ENCODE measurements at places on chromosomes 4 and X.

DNA sequence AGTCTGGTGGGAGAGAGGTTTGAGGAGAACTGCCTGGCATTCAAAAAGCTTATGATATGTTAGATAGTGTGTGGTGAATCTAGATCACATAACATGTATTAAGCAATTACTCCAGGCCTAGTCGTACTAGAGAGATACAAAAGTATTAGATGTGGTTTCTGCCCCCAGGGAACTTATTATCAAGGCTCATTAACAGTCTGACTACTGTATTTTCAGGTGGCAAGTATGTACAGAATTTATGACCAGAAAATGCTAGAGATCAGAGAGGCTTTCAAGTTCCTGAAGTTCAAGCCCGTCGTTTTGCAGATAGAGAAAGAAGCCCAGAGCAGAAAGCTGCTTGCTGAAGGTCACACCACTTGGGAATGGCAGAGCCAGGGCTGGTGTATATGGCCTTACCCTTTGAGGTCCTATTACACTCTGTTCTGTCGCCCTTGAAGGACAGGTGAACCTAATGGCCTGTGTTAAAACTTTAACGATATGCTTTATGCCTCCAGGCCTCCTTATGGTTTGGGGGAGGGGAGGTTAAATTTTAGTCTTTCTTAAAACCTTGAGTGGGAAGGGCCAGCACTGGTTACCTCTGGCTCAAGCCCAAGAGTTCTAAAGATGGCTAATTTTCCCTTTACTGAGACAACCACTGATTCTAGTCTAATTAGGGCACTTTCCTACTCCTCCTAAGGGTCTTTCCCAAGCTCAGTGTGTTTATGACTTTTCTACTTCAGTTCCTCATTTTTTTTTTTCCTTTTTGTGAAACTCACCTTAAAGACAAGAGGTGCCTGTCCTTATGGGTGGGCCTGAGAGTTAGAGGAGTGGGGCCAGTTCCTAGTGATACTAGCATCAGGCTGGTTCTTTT, 19.9 kb downstream of the TMEM164 start:
- DNase-seq, result no peak

- no peak for DNase-seq
Measured at GRCh38 chrX:155068165-155068564, 2.8 kb downstream of the CMC4 start.

- no peak for DNase-seq
Measured at GRCh38 chr4:115664285-115664684, 550.9 kb upstream of the NDST4 start.

- no peak for DNase-seq
Measured at GRCh38 chr4:151968643-151969042, 207.8 kb upstream of the GATB start.

DNA sequence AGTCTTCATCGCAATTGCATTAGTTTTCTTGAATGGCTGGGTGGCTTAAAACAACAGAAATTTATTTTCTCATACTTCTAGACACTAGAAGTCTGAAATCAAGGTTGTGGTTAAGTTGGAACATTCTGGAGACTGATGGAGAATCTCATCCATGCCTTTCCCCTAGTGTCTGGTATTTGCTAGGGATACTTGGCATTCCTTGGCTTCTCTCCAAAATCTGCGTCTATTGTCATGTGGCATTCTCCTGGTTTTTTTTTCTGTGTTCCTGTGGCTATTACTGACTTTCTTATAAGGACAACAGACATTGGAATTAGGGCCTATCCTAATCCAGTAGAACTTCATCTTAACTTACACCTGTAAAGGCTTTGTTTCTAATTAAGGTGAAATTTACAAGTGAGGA, 272.8 kb upstream of the EPHA5 start:
- no peak for DNase-seq

DNA sequence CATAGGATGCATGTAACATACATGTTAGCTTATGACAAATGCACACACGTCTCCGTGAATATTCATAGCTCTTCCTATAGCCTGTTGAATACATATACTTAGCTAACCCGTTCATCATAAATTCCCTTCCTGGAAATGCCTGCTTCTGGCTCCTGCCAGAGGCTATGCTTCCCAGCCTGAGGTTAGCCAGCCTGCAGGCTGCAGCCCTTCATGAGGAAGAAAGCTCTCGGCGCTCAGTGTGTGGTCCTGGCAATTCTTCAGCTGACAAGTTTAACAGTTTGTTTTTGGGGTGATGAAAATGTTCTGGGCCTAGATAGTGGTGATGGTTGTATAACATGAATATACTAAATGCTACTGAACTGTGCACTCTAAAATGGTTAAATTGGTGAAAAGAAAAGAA, 48.8 kb upstream of the MAN2B2 start:
- DNase-seq, result no peak

DNA sequence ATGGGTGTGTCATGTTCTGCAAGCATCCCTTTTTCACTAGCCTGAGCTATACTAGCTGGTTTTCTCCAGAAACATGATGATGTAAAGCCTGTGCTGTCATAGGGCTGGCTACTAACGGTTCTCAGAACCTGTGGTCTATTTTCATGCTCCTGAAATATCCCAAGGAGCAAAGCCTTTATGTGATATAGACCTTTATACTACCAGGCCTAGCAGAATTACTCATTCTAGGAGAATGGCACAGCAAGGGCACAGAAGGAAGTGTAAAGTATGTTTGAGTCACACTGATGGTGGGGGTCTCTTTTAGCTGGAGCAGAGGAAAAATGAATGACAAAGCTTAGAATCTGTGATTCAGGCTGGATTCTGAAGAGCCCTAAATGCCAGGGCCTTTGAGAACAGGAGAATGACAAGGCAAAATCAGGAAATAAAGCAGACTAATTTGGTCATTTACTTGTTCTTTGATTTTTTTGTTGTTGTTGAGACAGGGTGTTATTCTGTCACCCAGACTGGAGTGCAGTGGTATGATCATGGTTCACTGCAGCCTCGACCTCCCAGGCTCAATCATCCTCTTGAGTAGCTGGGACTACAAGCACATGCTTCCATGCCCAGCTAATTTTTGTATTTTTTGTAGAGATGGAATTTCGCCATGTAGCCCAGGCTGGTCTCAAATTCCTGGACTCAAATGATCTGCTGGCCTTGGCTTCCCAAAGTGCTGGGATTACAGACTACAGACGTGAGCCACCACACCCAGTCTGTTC, 11.8 kb downstream of the TCEAL1 start:
- DNase-seq, result no peak

DNA sequence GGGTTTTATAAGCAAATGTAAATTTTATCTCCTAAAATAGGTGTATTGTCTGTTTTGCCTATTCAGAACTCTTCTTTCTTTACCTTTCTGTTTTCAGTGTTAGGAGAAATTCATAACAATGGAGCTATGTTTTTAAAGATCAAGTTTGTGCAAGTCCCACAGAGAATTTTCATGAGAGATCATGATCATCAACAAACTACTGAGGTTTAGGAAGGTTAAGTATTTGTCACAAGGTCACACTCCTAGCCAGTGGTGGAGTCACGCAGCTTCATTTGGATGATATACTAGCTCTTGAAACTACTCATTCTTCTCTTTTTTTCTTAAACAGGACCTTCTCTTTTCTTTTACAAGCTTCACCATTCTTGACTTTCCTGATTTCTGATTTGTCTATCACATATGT, 892.6 kb upstream of the FRG1 start:
- no peak for DNase-seq

GRCh38 chr4:143386812-143387211, 50.1 kb downstream of the GAB1 start:
- DNase-seq, result no peak

- no peak for DNase-seq
Measured at GRCh38 chr4:76854858-76855257, 43.1 kb downstream of the SOWAHB start.

DNA sequence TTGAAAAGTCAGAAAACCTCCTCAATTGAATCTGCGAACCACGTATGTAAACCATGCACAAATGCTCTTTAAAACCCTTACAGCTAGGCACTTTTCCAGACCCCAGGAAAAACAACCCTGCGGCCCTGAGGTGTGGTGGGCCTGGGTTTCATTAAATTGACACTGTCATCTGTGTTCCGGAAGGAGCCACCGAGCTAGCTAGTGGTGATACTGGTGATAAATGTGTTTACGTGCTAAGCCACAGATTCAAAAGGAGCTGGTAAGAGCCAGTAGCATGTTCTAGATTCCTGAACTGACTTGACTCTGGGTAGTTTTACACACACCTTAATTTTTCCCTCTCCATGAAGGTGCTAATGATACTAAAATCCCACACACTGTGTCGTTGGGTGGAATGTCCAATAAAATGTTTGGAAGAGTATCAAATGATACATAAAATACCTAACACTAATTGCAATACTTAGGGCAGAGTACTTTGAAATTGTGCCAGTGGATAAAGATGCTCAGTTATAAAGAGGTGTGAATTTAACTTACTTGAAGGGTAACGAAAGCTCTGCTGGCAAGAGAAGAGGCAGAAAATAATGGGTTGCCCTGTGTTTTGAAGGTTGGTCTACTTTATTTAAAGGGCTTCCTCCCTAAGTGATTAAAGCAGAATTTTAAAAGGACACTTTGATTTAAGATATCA, 8.5 kb downstream of the SMS start:
- DNase-seq, result no peak

- no peak for DNase-seq
Measured at GRCh38 chrX:19991350-19991718, 473 bp upstream of the BCLAF3 start.

- DNase-seq, result no peak
Measured at GRCh38 chr4:4619821-4620220, 78.0 kb upstream of the STX18 start.

GRCh38 chr4:87834401-87834800, 1.6 kb downstream of the MEPE start:
- DNase-seq, result no peak

DNA sequence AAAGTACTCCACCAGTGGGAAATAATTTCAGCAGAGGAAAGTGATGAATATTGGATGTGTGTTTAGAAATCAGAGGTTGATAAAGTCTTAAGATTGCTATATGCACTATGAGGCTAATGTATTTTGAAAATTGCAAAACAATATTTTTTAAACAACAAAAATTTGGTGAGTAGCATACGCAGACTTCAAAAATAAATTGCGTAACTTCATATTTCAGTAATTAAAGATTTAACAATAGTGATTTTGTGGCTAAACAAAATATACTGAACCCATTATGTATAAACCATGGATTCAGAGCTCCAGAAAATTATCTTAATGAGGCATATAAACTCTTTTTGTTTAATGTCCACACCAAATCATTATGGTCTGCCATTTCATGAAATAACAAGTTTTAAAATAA, 3.3 kb upstream of the TAPT1 start:
- DNase-seq, result no peak

GRCh38 chrX:18701621-18702361, 5.7 kb upstream of the PPEF1 start:
- DNase-seq, result no peak

GRCh38 chr4:186932631-186933187, 209.1 kb upstream of the FAT1 start:
- no peak for DNase-seq

- DNase-seq, result no peak
Measured at GRCh38 chrX:148593146-148593545, 92.7 kb downstream of the AFF2 start.

DNA sequence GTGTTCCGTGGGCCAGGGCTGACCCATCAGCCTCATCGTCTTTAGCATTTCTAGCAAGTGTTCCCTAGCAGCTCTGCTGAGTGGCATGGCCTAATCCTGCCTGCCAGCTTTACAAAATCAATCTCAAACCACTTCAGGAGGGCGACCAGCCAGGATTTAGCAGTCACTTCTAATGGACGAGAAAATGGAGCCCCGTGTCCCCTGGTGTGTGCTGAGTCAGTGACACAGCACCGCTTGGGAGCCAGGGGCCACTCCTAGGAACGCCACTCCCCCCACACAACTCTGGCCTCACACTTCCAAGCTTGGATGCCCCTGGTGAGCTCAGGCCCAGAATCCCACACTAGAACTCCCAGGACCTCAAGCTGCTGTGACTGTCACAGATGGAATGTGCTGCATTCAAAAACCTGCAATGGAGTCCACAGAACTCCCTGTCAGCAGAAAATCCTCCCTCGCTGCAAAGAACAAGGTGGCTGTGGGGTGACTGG, 311.2 kb upstream of the GATB start:
- no peak for DNase-seq

- DNase-seq, result no peak
Measured at GRCh38 chr4:139768366-139768765, 102.7 kb downstream of the MGST2 start.

GRCh38 chr4:130335417-130336194, 1239.7 kb downstream of the C4orf33 start:
- DNase-seq, result no peak

DNA sequence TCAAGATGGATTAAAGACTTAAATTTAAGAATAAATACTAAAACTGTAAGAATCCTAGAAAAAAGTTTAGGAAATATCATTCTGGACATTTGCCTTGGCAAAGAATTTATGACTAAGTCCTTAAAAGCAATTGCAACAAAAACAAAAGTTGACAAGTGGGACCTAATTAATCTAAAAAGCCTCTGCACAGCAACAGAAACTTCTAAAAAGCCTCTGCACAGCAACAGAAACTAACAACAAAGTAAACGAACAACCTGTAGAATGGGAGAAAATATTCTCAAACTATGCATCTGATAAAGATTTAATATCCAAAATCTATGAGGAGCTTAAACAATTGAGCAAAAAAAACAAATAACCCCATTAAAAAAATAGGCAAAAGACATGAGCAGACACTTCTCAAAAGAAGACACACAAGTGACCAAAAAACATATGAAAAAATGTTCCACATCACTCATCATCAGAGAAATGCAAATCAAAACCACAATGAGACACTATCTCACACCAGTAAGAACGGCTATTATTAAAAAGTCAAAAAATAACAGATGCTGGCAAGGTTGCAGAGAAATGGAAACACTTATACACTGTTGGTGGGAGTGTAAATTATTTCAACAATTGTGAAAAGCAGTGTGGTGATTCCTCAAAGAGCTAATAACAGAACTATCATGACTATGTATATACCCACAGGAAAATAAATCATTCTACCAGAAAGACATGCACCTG, 5.5 kb upstream of the OPRPN start:
- no peak for DNase-seq

- no peak for DNase-seq
Measured at GRCh38 chr4:182255441-182256190, 12.4 kb downstream of the TENM3 start.

GRCh38 chr4:124167602-124168001, 544.9 kb downstream of the ANKRD50 start:
- no peak for DNase-seq

DNA sequence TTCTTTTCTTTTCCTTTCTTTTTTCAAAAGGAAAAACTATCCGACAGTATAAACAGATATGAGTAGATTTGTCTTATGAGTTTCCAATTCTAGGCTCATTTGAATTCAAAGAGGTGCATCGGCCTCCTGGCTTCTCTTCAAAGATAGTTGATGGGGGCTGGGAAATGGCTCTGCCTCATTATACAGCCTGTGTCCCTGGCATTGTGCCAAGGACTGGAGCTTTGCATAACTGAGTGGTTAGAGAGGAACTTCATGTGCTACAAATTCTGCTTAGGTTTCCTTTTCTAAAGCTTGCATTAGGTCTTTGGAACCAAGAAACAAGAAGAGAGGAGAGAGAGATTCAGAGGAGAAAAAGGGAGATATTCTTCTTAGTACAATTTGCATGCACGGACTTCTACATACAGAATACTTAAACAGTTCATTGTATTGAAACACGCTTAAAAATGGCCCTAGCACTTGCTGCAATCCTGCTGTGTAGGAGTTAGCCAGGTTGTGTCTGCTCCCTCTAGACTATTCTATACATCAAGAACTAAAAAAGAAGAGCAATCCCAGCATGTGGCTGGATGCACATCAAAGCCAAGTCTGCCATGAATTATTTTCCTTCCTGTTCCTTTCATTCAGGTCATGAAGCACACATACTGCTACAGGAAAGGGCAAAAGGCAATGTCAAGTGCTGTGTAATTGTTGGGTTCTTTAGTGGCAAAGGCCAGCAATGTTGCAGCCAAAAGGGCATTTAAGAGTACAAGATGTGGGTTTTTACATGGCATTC, 70.9 kb downstream of the INTS12 start:
- no peak for DNase-seq

Data from liver (tissue), 10 donors.